ENCODE measurements at places on chromosomes 13 and 19. TPM values are rescaled to one million over a fixed set of nuclear protein-coding genes. Genes with fewer than 3 reads are reported as not detected.

CYP2F1 gene
- total RNA-seq, result not detected

BICRA gene
- total RNA-seq, result 16.0 TPM

CGB3 gene
- total RNA-seq, result not detected

KCNRG gene
- total RNA-seq, result not detected

Data from OCI-LY7 (cell line).